ENCODE measurements at places on chromosomes 16 and 17.

DNA sequence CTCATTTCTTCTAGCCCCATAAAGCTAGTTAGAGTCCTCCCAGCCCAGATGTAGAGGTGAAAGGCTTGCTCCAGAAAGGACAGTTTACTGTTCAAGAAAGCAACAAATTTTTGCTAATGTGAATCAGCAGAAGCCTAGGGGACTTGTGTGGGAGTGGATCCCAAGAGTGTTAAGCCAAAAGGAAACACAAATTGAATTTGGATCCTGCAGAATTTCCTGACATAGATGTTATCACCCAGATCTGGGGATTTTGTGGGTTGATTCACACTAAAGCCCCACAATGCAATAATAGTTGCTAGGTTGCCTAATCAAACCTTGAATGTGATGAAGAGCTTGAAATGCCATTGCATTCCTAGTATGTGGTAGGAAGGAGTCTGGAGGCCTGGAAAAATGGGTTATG is 135.2 kb upstream of the HS3ST3A1 start:
- DNase-seq: no peak

DNA sequence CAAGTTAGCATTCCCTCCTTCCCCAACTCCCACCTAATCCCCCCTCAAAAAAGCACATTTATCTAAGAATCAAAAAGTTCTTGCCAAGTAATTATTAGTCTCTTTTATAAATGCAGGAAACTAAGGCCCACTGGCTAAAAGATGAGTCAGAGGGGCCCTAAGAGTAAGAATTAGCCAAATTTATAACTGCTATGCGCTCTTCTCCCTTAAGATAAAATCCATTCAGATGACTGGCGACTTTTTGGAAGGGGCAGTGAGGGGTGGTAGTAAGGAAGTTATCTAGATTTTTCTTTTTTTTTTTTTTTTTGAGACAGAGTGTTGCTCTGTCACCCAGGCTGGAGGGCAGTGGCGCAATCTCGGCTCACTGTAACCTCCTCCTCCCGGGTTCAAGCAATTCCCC is 17.1 kb downstream of the ZNF652 start:
- DNase-seq: no peak

GRCh38 chr16:47392081-47392480 is 68.8 kb downstream of the ITFG1 start:
- DNase-seq: peak; percentile 19

DNA sequence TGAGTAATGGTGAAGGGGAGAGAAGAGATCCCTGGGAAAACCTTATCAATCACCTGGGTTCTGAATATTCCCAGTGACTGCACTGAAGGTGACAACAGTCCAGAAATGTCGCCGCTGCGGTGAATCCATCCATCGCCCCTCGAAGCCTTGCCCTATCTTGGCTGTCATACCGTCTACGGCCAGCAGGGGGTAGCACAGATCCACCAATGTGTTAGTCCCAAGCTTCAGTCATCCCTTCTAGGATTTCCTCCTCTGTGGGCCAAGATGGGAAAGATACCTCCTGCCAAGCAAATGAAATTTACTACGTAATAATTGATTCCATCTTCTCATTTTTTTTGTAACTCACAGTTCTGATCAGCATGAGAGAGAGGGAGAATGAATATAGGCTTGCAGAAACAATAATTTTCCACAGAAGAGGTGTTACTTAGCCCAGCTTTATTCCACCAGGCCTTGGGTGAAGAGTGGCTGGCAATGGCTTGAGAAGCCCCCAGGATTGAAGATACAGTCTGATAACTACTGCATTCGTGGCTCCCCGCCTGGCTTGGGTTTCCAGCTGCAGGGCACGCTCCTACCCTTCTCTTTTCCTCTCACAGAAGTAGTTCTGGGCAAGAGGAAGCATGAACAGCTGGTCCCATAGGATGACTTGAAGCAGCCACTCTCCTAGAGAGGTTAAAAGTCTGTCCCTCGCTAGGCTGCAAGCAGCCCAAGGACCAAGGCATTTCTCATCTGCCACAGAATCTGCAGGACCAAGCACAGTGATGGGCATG is 2.6 kb upstream of the FMNL1 start:
- peak; percentile 92 for DNase-seq

- no peak for DNase-seq
These were observed 1.6 kb downstream of the SEZ6 start for GRCh38 chr17:29004081-29004692.

- no peak for DNase-seq
These were observed 738.3 kb upstream of the EEF2KMT start for GRCh38 chr16:5835876-5836275.

Data from NCI-H526 (cell line).